ENCODE measurements at places on chromosomes 7 and 10.

DNA sequence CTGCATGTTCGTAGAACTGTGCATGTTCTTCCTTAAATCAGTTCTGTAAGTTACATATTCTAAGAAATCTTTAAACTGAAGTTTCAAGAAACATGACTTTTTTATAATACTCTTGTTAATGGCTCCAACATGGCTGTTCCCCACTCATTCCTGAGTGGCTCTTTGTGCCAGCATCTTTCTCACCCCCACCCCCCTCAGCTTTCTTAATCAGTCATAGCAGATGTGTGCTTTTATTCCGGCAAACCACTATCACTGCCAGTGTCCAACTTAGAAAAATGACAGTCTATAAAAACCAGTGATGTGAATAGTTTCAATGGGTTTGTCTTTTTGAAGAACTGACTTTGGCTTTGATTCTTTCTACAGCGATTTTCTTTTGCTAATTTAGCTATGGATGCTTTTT is 37.6 kb downstream of the PITRM1 start:
- no peak for DNase-seq

DNA sequence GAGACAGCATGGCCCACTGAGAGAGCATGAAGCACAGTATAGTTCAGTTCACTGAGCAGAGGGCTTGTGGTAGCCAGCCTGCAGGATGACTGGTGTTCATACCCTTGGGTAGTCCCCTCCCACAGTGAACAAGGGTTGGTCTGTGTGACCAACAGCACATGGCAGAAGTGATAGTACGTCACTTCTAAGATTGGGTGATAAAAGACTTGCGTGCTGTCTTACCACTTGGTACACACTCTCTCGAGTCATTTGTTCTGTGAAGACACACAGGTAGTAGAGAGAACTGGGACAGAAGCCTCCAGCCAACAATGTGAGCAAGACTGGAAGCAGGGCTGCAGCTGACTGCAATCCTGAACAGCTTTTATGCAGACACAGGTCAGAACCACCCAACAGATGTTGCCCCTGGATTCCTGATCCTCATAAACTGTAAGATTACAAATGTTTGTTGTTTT is 14.6 kb downstream of the EPC1 start:
- DNase-seq: no peak

DNA sequence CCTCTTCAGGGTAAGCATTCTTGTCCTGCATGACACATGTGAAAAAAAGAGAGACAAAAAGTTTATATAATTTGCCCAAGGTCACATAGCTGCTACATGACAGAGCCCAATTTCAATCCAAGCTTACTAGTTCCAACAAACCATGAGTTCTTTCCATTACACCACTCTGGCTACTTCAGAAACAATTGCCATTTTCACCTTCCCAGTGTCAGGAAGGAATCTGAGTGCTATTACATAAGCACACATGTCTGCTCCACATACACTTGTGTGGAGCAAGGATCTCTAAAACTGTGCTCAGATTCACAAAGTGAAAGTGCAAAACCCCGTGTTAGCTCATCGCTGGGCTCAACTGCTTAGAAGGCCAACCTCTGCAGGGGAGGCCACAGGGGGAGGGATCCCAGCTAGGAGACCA is 356.2 kb upstream of the NFE2L3 start:
- DNase-seq: no peak

- DNase-seq: no peak
Observed at GRCh38 chr10:1040133-1040532, 8.8 kb downstream of the IDI1 start.

GRCh38 chr10:89053555-89053954 is 63.0 kb downstream of the FAS start:
- DNase-seq: no peak

DNA sequence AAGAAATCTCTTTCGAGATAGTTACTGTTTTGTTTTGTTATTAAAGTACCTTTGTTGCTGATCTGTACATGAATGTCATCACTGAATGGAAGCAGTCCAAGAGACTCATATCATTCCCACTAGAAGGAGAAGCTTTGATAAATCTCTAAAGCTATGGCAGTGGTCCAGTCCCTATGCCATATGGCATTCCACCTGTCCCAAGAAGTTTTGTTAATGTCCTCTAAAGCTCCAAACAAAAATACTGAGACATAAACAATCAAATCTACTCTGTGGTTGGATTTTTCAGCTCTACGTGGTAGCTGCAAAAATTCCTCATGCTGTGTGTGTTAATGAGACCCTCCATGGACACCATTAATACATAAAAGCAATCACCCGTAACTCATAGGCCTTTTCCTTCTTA is 94.1 kb downstream of the LRRN3 start:
- no peak for DNase-seq

DNA sequence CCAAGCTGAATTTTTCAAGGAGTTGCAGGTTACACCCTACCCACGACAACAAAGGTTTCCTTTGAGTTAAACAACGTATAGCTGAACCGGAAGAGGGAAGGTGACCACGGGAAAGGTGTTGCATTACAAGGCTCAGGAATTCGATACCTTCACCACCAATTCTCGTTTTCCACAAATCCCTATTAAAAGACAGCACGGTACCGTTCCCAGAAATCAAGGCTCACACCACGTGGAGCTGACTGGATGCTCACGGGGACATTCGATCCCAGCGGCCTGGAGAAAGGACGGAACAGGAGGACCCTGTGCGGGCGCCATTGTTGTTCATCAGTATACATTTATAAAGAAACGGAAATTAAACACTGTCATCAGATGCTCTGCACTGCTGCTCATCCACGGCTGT is 56.4 kb downstream of the CTBP2 start:
- no peak for DNase-seq

- no peak for DNase-seq
Observed at GRCh38 chr10:42981358-42982236, 95.3 kb upstream of the RET start.

DNA sequence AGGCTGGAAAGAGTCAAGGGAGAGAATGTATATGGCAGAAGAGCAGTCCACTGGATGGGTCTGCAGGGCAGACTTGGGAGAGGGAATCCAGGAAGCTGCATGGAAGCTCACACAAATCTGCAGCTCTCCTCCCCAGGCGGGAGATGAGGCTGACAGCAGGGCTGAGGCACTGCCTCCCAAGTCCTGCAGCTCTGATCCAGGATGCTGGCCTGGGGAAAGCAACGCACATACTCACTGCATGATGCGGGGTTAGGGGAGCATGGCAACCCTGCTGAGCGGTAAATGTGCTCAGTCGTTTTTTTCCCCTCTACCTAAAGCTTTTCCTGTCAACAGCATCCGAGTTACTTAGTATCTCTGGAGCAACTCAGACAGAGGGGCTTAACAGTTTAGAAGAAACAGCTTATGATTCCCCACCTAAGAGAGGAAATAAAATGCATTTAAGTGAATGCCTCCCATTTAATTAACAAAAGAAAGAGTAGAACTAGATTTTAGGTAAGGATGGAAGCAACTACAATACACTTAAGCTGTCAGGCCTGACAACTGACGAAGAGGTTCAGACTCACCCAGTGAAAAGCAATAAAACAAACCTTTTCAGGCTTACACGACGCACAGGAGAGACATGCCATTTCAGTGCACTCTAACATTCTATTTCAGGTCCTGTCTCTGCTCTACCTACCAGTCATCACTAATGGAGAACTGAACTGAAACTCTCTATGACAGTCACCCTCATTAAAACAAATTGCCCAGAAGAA is 37.0 kb downstream of the CHCHD3 start:
- no peak for DNase-seq
